Globus pallidus (tissue), 1 donor: ENCODE measurements at places on chromosomes 4 and X.

GRCh38 chrX:123822965-123823364 lies 36.9 kb upstream of the XIAP start:
- DNase-seq = no peak

- no peak for DNase-seq
Observed at GRCh38 chr4:183443655-183444213, 702 bp upstream of the CDKN2AIP start.

DNA sequence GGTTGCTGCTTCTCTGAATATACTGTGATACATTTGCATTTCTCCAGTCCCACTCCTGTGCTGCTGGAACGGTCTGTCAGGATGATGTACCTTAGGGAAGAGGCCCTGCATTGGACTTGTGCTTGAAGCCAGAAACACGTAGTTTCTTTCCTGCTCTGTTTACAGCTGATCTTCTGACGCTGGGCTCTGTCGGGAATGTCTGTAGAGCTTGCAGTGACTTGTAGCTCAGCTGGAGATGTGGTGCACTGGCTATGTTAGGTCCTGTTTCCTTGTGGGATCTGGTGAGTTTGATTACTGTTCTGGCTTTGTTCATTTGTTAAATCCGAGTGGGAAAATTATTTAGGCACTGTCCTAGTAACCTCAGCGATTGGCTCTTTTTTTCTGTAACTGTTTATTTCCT lies 137.2 kb upstream of the WDR1 start:
- DNase-seq = no peak

DNA sequence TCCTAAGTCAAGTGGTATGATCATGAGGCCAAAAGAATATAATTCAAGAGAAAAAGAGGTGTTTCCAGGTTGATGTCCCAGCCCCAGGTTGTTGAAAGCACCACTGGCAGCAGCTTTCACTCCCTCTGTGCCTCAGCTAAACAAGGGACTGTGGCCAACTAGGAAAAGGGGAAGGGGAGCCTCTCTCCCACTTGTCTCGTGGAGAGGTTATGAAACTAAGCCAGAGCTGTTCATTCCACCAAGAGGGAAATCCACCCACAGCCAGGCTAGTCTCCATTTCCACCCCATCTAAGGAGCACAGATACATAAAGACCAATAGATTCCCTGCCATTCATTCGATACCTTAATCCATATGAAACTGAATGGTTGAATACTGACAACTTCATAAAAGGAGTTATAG lies 8.1 kb downstream of the ANXA5 start:
- DNase-seq = no peak

DNA sequence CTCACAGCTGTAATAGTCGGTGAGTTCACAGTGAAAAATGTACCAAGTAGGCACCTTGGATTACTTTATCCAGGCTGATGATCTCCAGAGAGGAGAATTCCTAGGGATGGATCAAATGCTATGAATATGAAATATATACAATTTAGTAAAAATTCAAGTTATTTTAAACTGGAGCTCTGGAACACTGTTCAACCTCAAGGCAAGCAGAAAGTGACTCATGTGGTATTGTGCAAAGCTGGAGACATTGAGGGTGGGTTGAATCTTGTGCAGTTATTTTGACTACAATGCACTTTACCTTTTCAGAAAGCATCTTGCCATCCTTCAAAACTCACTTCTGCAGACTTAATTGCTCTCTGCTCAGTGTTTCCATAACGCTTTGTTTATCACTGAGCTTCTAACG lies 43.4 kb downstream of the OSTC start:
- DNase-seq = no peak

DNA sequence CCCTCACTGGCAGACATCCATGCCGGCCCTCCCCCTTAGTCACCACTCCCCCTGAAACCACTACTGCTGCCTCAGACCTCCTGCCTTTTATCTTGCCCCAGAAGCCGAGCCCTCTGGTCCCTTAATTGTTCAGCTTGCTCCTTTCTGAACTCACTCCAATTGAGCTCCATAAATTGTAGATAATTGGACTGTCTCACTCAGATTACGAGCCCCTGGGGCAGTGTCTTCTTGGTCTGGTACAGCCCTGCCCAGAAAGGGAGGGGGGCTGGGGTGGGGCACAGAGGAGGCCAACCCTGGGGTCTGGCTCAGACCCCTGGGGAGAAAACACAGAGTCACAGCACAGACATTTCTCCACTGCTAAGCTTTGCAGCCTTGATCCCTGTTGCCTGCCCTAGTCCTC lies 39.4 kb downstream of the NALF2 start:
- no peak for DNase-seq

- no peak for DNase-seq
Observed at GRCh38 chr4:188783606-188784160, 644.4 kb downstream of the TRIML1 start.

DNA sequence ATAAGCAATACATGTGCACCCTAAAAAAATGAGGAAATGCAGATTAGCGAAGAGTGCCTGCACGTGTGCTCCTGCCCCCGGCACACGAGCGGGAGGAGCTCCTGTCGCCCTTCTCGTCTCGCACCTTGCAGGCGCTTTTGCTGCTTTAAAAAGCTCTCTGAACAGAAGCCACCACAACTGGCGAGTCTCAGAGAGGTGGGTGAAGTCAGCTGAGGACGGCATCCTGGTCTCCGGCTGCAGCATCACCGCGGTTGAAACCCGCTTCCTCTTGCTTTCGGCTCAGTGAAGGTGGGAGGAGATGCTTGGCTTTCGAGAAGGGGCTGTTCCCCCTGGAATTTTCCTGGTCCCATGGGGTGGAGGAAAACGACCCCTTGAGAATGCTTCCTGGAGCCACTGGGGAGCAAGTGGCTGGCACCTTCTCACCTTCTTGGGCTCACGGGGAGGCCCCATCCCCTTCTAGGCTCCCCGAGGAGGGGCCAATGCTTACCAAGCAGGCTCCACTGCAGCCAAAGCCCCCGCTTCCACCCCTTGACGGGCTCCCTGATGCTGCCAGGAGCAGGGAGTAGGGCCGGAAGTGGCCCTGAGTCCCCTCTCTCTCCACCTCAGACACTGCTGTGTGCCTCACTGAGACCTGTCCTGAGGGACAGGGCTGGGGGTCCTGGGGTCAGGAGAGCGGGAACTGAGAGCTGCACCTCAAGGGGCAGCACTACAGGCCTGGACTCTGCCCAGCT lies 29.2 kb upstream of the MXD4 start:
- DNase-seq = no peak

DNA sequence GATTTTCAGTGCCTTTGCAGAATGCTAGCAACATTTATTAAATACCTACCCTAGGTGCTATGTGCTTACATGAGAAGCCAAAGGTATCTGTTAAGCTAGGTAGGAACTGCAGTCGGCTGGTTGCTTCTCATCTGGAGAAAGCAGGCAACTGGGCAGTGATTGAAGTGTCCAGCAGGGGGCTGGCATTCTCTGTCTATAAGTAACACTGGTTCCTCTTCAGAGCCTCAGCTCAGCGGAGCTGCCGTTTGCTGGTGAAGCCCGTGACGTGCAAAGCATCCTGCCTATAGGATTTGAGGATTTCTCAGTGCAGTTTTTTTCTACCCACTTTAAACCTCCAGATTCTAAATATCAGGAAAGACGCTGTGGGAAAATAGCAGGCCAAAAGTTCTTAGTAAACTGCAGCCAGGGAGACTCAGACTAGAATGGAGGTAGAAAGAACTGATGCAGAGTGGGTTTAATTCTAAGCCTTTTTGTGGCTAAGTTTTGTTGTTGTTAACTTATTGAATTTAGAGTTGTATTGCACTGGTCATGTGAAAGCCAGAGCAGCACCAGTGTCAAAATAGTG lies at the start of gene GRPR:
Gene GRPR, plus strand, starts transcription at position 344 of the 565 bp plus-strand sequence. CDS start 389 bp downstream, outside the sequence.
- peak; percentile 59 for DNase-seq

DNA sequence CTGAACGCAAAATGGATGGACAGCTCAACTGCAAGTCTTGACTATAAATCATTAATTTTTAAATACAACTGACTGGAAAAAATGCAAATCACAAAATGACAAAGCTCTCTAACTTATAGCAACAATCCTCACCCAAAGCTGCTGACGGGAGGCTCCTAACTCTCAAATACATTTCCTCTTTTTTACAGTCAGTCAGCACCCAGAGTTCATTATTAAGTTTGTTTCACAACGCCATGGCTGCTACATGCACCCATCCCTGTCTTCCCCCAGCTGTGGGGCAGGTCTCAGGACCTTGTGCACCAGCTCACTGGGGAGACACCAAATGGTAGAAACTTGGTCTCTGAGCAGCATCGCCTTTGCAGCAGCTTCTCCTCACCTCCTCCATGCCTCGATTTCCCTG lies 97.6 kb downstream of the SLC34A2 start:
- no peak for DNase-seq

- DNase-seq = peak; percentile 94
Observed at GRCh38 chr4:41146716-41147506, 67.4 kb downstream of the APBB2 start.

GRCh38 chr4:48366611-48367010 lies 25.3 kb downstream of the SLAIN2 start:
- no peak for DNase-seq

- no peak for DNase-seq
Observed at GRCh38 chr4:87370068-87370467, 20.9 kb downstream of the HSD17B11 start.
